ENCODE measurements at places on chromosomes 5 and 9.
A peak's percentile ranks its signal among the peaks of the same experiment; 100 is the strongest.

GRCh38 chr5:169139480-169140050, 161.4 kb downstream of the SLIT3 start:
- DNase-seq: no peak

DNA sequence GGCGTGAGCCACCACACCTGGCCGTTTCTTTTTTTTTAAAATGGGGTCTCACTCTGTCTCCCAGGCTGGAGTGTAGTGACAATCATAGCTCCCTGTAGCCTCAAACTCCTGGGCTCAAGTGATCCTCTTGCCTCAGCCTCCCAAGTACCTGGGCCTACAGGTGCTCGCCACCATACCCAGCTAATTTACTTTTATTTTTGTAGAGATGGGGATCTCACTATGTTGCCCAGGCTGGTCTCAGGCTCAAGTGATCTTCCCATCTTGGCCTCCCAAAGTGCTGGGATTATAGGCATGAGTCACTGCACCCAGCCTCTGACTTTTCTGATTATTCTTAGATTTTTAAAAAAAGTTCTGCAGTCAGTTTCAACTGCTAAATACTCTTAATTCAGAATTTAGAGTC, 21.3 kb downstream of the RAI14 start:
- no peak for DNase-seq

DNA sequence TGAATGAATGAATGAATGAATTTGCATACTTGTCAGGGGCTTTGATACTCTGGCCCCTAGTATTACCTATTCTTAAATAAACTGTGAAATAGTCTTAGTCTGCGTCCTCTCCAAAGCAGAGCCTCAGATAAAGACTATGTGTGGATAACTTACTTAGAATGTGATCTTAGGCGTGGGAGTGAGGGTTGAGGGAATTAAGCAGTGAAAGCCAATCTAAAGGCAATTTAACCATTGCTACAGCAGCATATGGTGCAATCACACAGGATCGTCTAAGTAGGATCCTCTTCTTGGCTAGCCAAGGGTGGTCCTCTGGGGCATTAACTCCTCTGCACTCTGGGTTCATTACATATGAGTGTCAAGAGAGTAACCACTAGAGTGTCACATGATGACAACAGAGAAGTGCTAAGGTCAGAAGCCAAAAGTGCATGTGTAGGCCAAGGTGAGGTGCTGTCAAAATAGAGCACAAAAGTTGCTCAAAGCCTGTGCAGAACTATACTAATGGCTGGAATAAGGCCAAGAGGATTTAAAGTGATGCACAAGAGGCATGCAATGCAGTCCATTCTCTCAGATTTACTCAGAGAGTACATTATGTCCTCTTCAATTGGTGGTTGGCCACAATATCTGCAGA, 274.4 kb upstream of the SEMA6A start:
- no peak for DNase-seq

DNA sequence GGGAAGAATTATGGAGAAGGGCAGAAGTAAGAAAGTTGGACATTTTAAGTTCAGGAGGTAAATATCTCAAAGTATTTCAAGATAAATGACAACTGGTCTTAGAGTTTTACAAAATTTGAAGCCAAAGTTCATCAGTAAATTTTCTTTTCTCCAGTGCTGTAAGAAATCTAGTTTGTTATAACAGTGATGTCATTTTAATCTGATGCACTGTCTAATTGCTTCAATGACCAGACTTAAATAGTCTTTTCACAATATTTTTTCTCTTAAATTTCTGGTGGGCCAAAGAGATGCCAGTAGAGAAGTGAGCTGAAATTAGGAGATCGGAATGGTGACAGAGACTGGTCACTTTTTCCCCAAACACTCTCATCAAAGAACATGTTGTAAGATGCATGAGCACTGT, 156.5 kb upstream of the TMEM161B start:
- DNase-seq: no peak

DNA sequence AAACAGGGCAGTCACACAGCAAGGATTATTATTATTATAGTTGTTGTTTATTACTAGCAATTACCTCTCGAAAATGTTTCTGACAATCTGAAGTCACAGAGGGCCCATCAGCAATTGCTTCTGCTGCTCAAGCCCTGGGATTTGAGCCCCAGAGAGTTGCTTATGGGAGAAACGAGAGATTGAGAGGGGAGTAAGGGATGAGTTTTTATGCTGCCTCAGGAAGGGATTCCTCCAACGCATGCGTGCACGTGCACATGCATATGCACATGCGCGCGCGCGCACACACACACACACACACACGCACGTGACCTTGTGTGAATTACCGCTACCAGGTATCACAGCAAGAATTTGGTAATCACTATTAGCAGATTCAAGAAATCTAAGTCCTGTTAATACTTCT, 189.2 kb upstream of the TBC1D2 start:
- DNase-seq: no peak

DNA sequence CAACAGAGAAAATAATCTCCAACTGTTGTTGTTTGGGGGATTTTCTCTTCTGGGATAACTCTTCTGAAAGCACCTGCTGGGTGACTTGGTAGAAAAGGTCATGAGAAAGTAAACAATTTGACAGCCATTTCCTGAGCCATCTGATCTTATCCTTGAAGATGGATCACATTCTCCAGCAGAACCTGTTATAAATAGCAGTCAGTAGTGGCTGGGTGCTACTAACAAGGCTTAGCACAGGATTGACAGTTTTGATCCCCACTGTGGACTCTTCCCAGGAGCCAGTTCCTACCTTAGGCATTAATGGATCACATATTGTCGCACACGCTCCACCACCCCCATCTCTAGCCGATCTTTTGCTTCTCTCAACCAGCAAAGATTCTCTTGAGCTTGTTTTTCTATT, 220.2 kb downstream of the PLK2 start:
- DNase-seq: no peak

DNA sequence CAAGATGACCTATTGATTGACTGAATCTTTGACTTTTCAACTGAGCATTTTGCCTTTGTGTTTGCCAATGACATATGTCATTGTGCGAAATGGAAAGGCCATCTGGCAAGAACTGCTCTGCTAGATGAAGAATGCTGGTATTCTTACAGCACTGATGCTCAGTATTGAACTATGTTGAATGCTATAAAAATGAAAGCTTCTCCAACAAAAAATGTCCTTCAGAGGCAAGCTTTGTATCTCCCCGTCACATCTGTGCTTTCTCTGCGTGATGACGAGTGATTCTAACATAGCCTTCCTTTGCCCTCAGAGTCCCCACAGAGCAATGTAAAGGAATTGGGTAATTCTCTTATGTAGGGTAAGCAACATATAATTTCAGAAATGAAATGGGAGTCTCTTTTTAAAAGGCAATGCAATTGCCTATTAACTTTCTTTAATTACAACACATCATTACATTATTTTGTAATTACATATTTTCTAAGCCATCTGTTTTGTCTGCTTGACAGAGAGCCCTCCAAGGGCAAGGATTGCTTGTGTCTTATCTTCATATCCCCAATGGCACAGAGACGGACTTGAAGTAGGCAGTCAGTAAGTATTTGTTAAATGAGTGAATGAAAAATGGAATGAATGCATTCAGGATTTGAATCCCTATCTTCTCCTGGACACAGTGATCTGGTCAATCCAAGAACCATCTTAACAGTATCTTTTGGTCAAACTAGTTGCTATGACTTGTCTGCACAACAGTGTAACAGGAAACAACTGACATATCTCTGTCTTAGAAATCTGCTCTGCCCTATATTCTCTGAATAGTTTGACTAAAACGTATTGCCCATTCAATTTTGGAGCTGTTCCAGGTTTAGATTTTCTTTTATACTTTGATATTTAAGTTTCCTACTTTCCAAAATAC, 46.1 kb downstream of the ENC1 start:
- no peak for DNase-seq

DNA sequence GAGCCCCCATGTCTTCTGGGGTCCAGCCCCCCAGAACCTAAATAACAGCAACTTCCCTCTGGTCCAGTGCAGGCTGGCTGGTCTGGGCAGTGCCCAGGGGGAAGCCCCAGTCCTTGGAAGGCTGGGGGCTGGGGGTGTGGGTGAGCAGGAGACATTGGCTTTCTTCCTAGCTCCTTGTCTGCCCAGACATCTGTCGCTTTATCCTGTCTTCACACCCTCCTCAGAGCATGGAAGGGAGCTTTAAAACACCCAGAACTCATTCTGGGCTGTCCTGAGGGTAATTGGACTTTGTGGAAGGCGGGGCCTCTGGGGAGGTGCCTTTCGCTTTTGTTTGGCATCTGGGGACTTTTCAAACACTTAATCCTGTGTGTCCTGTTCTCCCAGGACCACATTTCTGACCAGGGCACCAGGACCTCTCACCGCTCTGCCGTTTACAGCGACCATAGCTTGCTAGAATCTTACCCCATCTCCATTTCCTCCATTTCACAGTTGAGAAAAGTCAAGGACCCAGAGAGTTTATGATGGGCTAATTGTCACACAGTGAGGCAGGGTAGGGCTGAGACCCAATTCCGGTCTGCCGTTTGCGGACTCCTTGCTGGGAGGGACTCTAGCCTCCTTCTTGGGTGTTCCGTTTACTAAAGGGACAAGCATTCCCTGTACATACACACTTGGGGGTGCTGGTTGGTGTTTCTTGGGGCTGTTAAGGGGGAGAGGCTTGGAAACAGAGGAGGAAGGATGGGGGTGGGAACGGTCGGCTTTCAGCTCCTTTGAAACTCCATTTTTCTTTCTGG, 1.1 kb downstream of the GSN start:
- peak; percentile 17 for DNase-seq

DNA sequence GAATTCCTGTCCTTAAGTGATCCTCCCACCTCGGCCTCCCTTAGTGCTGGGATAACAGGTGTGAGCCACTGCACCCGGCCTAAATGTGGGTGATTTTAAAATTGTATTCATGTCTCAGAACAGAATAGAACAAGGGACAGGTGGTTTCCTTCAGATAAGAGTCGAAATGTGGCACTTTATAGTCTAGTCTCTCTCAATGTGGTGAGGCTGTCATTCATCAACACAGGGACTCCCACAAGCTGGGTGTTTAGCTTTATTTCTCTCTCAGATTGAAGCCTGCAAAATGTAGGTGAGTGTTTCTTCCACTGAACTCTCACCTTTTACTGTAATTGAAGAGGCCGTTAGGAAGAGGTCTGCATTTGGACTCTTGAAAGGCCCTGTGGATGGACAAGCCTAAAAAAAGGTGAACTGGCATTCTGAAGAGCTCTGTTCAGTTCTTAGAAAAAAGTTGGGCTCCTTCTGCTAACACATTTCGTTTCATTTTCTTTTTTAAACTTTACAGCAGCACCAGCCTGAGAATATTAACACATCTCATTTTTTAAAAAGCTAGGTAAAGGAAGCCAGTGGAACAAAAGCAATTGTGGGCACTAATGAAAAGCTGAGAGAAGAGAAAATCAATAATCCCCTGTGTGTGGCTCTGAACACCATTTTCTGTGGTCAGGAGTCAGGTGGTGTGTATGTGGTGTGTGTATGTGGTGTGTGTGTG, 126.2 kb upstream of the SLC28A3 start:
- no peak for DNase-seq

GRCh38 chr9:38128752-38129270, 59.8 kb upstream of the SHB start:
- no peak for DNase-seq

- no peak for DNase-seq
Observed at GRCh38 chr9:95729046-95729445, 146.4 kb upstream of the ERCC6L2 start.

- no peak for DNase-seq
Observed at GRCh38 chr5:32027717-32028458, 146.2 kb downstream of the GOLPH3 start.

DNA sequence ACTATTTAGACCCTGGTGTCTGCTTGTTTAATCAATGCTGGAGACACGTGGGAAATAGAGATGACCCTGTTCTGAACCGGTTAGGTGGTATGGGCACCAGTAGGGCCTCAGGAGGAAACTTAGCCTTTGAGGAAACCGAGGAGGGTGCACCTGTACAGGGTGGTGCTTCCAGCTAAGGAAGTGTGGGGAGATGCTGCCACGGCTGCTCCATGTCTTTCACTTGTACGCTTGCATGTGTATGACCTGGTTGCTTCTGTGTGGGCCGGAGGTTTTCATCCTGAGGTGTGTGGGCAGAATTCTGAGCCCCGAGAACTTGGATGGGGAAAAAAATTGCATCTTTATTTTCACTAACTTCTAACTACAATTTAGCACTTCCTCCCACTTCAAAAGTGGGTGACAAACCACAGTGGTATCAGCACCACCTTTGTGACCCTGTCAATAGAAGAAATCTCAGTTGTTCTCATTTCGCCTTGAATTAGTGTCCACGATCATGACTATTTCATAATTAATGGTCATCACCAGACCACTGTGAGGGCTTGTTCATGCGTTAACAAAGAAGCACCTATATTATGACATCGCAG, 99.8 kb upstream of the SPATA31C2 start:
- DNase-seq: no peak

GRCh38 chr9:74859786-74860185, 27.9 kb downstream of the TRPM6 start:
- DNase-seq: no peak

GRCh38 chr9:124239249-124240073, 18.3 kb upstream of the NEK6 start:
- DNase-seq: no peak

DNA sequence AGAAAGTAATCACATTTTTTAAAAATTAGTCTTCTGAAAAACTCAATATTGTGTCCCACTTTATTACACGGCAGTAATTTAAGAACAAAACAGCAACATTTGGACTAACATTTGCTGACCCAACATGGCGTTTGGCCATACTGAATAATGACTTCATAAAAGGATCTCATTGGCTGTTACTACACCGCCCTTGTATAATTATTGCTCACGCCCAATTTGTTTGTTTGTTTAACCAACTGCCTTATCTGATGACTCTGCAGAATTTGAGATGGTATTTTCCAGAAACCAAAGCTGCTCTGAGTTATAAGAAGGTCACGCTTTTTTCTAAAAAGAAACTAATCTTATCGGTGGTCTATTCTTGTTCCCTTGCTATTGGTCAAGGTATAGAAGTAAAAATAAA, 200.2 kb upstream of the TARS1 start:
- no peak for DNase-seq

DNA sequence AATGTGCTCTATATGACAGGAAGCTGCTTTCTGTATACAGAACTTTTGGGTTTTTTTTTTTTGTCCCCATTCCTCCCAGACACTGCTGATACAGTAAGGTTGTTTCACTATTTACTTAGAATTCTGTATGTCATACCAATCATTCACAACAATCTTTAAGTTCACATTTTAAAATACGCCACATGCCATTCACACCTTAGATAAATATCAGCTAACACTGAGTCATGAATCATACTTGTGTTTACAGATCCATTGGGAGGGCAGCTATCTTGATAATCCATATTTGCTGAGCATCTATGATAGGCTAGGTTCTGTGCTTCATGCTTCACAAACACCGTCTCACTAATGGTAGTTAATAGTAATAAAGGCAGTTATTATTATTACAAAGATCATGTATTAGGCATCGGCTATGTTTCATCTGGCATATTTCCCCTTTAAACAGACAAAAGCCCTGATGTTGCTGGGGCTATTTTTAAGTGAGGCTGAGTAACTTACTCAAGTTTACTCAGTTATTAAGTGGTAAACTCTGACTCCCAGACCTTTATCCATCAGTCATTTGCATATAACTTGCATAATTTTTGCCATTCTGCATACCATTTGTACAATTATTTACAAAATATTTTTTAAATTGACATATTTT, 152.2 kb upstream of the HMHB1 start:
- no peak for DNase-seq

GRCh38 chr5:93673316-93673954, 68.0 kb downstream of the POU5F2 start:
- no peak for DNase-seq

GRCh38 chr9:81804306-81804705, 115.0 kb upstream of the TLE1 start:
- DNase-seq: no peak

- no peak for DNase-seq
Observed at GRCh38 chr5:152883066-152883775, 478.1 kb upstream of the NMUR2 start.

GRCh38 chr5:174202996-174203395, 157.5 kb downstream of the NSG2 start:
- no peak for DNase-seq
